ENCODE measurements at places on chromosomes 1 and 21.
A peak's percentile ranks its signal among the peaks of the same experiment; 100 is the strongest.

GRCh38 chr1:183070923-183071618 is 47.9 kb downstream of the LAMC1 start:
- peak; percentile 60 for DNase-seq

GRCh38 chr1:147079400-147080005 is 92.8 kb downstream of the PRKAB2 start:
- no peak for DNase-seq

DNA sequence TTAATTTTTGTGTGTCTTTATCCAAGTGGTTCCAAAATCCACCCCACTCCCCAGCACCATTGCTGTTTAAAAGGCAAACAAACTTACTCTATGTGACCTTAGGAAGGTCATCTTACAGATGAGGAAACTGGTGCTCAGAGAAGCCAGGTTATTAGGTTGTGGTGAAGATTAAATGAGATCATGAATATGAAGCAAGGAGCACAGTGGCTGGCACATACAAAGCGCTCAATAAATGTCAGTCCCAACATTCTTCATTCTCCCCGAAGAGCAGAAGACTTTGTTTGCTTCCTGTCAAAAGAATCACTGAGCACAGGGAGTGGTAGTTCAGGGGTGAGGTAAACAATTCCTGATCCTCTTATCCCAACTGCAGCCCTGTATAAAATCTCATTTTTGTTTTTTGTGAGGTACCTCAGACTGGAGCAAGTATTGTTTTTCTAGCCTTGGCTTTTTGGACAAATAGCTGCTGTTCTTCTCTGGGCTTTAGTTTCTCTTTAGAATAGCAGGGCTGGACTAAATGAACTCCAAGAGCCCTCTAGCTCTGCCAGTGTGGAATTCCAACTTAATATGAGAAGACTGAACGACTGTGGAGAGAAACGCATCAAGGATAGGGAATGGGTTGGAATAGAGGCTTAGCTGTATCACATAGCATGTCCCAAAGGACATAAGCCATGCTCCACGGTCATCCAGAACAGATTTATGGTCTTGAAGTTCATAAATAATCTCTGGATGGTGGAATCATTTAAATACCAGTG is 455.3 kb upstream of the USP24 start:
- DNase-seq, result no peak

- peak; percentile 9 for DNase-seq
Observed at GRCh38 chr1:3530086-3530925, 75.8 kb downstream of the ARHGEF16 start.

Data from HS-5 (cell line).